AG08396 (cell line): ENCODE measurements at places on chromosomes 2 and 18.
A peak's percentile ranks its signal among the peaks of the same experiment; 100 is the strongest.

- DNase-seq = no peak
Measured at GRCh38 chr2:11129598-11130449, 25.4 kb upstream of the SLC66A3 start.

DNA sequence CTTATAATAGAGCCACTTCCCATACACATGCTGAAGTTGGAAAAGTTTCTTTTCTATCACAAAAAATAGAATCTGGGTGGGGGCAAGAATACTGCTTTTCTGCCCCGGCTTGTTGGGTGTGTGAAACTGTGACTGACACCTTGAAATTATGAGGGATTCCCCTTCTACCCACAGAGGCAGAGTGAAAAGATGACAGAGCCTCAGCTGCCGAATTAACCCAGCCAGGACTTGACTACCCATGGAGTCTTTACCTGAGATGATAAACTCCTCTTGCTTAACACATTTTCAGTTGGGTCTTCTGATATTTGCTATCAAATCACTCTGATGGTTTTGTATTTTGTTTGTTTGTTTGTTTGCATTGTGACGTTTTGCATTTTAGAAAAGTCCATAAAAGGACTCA lies 66.0 kb upstream of the PMAIP1 start:
- no peak for DNase-seq

- no peak for DNase-seq
Measured at GRCh38 chr18:59821983-59822382, 77.8 kb upstream of the PMAIP1 start.

GRCh38 chr2:236607471-236608187 lies 38.0 kb downstream of the ACKR3 start:
- DNase-seq = peak; percentile 21

GRCh38 chr2:177053716-177054115 lies 158.9 kb upstream of the HNRNPA3 start:
- no peak for DNase-seq

- DNase-seq = peak; percentile 73
Measured at GRCh38 chr2:73984203-73984921, at the start of gene TET3. Gene TET3 (plus strand): TSS chr2:73984910. CDS start chr2:73986404, 1,494 bp downstream.

GRCh38 chr2:24766609-24767008 lies 26.6 kb downstream of the PTRHD1 start:
- DNase-seq = no peak
